ENCODE measurements at places on chromosomes 1 and 21.

DNA sequence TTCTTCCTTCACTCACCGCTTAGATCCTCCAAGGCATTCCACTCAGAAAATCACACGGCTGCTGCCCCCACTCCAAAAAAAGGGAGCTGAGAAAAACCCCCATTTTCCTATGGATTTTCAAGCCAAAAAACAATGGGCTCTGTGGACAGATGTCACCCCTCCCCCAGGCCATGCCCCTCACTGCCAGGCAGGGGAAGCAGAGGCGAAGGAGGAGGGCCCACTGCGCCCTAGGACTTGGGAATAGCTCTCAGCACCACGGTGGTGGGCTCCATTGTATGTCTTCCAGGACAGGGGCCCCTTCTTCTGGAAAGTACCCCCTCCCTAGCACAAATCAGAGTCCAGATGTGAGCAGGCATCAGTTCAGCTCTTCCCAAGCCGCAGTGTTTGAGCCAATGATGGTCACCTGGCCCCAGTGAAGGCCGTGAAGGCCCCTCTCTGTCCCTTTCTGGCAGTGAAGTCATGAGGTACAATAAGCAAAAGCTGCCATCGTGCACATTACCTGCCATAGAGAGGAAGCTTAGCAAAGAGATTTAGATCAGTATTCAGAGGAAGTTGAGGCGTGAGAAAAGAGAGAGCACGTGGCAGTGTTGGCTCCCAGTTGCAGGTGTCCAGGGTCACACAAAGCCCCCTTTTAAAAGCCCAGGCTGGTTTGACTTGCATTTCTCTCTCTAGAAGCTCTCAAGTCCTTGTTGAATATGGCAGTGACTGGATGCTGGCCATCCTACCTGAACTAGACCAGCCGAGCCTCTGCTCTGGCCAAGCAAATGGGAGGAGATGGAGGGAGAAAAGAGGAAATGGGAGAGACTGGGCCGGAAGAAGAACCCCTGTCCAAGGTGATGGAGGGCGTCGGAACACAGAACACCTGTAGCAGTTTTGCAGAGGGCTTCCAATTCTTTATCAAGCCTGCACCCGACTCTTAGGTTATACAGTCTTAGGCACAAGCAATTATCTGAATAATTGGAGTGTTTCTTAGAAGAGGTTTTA lies 149.0 kb downstream of the TOMM20 start:
- DNase-seq: no peak

DNA sequence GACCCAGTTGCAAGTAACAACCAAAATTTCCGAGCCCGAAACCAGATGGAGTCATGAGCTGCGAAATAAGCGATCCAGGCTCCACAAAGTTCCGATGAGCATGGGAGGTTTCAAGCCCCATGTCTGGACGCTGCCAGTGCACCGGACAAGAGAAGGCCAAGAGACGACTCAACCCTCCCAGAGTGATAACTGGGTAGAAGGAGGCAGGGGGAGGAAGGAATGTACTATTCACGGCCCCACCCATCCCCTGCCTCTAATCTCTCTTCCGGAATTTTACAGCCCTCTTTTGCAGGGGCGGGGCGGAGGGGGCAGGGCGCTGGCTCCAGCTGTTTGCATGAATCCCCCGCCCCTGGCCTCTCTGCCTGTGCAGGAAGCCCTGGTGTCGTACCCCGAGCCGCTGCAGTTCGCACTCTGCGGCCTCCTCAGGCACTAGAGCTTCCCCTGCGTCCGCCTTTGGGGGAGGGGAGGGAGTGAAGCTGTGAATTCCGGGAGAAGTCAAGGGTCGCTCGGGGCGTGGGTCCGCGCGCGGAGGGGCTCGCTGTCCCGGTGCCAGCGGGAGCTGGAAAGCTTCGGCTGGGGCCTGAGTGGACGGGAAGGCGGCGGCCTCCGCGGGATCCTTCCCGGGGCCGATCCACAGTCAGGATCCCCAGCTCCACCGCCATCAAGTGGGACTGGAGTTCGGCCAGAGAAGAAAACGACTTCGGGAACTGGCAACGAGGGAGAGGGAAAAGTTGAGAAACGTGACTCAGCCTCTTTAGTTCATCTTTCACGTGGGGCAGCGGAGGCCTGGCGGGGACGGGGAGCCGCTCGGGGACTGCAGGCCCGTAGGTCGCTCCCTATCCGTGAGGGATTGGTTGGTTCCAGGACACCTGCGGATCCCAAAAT lies 6.3 kb upstream of the PTP4A2 start:
- DNase-seq: peak; percentile 85

GRCh38 chr1:169692756-169693460 lies 18.5 kb downstream of the SELL start:
- DNase-seq: peak; percentile 65

DNA sequence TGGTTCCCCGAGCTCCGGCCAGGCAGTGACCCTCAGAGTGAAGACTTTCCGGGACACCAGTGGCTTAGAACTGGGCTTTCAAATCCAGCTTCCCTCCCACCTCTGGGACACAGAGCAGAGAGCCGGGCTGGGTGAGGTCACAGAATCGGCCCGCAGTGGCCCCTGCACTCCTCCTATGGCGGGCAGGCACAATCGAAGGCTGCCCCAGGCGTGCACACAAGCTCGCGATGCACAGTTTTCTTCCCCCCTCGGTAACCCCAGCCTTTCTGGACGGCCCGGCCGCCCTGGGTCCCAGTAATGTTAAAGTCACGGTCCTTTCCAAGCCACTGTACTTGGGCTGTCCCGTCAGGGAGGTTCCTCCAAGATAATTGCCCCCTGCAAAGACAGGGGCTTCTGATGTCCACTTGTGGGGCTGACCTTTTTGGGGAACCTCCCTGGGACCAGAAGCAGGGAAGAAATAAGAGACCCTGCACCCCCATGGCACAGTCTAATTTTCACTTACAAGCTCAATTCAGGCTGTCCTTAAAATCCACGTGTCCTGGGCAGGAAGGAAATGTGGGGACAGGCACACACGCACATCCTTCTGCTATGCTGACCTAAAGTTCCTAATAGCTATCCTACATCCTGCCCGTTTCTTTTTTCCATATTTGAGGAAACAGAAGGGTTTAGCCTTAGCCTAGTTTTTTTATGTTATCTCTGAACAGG lies 13.7 kb downstream of the TFF3 start:
- DNase-seq: no peak

DNA sequence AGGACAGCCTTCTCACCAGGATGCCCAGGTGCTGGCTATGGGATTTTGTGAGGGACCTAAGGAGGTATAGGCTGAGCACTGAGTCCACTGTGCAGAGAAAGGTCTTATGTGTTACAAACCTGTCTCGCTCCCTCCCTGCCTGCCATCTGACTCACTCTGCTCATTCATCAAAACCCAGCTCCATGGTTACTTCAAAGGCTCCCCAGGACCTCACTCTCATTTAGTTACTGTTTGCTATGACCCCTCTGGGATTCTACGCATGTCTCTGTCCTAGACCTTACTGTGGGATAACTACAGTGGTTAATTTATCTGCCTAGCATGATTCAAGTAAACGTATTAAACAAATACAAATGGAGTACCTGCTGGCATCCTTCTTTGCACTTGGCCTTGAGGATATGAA lies 211.6 kb upstream of the KIAA0040 start:
- DNase-seq: no peak

DNA sequence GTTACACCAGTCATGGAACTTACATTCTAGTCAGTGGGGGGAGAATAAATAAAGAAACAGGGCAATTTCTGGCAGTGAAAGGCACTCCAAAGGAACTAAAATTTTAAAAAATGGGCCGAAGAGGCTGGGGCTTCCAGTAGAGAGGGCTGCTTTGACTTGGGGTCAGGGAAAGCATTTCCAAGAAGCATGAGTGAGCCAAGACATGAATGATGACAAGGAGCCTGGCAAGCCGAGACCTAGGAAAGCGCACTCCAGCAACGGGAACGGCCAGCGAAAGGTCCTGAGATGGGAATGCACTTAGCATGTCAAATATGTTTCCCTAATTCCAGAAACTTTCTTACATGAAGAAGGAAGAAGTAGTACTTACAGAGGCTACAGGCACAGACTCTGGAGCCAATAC lies 95.4 kb upstream of the NGF start:
- no peak for DNase-seq

GRCh38 chr1:88612773-88613172 lies 71.3 kb upstream of the PKN2 start:
- DNase-seq: no peak

GRCh38 chr1:160539990-160540858 lies 17.2 kb upstream of the SLAMF6 start:
- DNase-seq: peak; percentile 72

- DNase-seq: no peak
Observed at GRCh38 chr1:43057567-43057966, 98.9 kb upstream of the SLC2A1 start.

- DNase-seq: no peak
Observed at GRCh38 chr1:119966020-119966419, 69.7 kb upstream of the ADAM30 start.

- no peak for DNase-seq
Observed at GRCh38 chr1:6813165-6813564, 27.9 kb downstream of the CAMTA1 start.

- no peak for DNase-seq
Observed at GRCh38 chr1:6927626-6928025, 142.4 kb downstream of the CAMTA1 start.

- no peak for DNase-seq
Observed at GRCh38 chr1:236214761-236215160, 67.0 kb downstream of the ERO1B start.
